ENCODE measurements at places on chromosomes 7 and 10.

DNA sequence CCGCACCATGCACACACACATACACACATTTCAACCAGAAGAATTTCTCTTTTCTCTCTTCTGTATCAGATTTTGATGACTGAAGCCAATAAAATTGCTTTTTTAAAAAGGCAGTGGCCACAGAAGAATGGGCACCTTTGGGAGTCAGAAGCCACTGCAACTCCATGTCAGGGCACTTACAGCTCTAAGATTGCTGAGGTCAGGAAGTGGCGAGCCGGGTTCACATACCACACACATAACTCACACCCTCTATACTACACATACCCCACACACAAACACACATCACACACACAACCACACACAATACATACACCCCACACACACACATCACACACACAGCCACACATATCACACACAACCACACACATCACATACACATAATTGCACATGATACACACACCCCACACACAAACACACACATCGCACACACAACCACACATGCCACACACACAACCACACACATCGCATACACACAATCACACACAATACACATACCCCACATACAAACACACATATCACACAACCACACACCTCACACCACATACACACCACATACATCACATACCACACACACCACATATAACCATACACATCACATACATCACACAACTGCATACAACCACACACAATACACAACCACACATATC is 31.2 kb downstream of the GPRIN2 start:
- no peak for DNase-seq

DNA sequence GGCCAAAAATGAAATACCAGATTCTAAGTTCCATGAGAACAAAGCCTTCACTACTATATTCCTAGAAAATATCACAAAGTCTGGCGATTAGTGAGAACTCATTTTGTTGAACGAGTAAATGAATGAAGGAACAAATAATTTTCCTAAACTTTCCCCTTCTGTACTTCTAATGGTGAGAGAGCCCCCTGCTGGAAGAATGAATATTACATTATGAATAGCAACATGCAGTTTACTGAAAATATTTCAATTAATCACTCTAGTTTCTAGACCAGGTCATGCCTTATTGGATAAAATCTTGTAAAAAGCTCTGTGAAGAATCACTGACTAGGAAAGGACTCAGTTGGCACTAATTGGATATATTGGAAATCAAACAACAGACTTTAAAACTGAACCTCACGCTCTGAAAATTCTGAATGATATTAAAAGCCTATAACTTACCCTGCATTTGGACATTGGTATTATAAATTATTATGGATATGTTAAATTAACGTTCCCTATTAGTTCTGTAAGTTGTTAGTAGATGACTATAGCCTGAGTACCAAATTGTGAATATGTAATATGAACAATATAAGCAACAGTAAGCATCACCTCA is 32.4 kb upstream of the MTPN start:
- DNase-seq: peak; percentile 66

DNA sequence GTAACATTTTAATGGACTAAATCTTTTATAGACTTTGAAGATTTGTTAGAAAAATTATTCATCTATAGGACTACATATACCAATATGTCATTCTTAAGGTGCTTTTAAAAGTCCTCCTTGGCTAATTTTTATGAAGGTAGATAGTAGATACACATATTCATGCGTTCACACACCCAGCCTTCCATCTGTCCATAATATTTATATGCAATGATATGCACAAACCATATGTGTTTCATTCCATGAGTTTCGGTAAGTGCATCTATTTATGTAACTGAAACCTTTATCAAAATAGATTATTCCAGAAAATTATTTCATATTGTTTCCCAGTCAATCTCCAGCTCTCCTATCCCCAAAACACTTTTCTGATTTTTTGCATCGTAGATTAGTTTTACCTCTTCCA is 101.7 kb downstream of the ANLN start:
- DNase-seq: no peak

DNA sequence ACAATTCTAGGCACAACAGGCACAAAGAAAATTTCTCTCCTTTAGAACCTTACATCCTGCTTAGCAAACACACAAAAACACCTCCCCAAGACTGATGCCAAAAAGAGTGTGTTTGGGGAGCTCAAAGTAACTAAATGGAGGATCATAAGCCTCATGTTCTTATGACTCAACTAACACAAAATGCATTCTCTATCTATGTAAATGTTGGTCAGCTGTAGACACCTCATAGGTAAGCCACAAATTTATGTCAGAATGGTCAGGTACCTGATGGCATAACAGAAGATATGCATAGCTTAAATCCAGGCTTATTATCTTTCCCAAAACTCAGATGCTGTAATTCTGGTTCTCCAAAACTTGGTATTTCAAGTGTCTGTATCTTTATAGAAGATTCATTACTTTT is 315.1 kb downstream of the C7orf25 start:
- no peak for DNase-seq

DNA sequence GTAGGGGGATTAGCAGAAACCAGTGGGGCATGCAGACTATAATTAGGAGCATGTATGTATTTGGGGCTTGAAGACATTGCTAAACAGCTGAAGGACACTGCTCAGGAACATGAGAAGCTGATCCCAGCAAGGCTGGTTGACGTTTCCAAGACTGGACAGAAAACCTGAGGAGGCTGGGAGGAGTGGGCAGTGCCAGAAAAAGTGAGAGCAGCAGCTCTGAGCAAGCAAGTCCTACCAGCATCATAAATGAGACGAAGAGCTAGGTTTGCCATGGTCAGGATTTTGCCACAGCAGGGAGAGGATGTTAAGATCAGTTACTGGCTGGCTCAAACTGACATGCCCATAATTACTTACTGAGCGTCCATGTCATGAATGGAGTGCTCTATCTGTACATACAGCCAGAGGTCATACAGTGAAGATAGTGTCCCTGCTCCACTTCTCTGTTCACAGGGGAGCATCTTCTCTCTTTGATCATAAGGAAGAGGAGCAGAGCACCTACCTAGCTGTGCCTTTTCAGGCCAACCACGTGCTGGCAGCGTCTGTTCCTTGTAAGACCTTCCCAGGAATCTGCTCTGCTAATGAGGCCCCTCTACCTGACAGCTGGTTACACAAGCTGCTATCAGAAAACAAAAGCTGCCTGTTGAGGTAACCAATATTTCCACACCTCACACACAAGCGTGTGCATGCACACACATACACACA is 44.7 kb downstream of the PDE1C start:
- no peak for DNase-seq

- no peak for DNase-seq
Measured at GRCh38 chr10:109456566-109457301, 466.6 kb downstream of the XPNPEP1 start.

DNA sequence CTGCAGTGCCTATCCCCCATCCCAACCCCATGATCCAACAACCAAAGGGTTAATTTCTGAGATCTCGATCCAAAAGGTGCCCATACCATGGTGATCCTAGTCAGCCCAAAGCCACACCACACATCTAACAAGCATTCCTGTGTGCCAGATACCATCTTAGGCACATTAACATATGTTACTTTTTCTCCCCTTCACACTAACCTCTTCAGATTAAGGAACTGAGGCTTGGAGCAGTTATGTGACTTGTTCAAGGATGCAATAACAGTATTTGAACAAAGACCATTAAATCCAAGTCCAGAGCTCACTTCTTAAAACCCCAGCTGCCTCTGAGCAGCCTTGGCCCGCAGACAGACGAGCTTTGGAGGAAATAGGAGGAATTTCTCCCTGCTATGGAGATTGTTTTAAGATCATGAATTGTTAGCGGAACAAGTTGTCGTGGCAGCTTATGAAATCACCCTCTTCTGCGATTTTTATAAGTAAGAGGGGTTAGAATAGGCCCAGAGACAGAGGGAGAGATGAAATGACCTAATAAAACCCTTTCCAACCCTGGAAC is 327.2 kb downstream of the KCNMA1 start:
- DNase-seq: peak; percentile 75

- DNase-seq: no peak
Measured at GRCh38 chr10:104922810-104923209, 281.7 kb downstream of the SORCS3 start.

GRCh38 chr10:128047991-128048818 is 78.0 kb downstream of the MKI67 start:
- DNase-seq: no peak

- no peak for DNase-seq
Measured at GRCh38 chr10:35795131-35795824, 153.2 kb upstream of the FZD8 start.

DNA sequence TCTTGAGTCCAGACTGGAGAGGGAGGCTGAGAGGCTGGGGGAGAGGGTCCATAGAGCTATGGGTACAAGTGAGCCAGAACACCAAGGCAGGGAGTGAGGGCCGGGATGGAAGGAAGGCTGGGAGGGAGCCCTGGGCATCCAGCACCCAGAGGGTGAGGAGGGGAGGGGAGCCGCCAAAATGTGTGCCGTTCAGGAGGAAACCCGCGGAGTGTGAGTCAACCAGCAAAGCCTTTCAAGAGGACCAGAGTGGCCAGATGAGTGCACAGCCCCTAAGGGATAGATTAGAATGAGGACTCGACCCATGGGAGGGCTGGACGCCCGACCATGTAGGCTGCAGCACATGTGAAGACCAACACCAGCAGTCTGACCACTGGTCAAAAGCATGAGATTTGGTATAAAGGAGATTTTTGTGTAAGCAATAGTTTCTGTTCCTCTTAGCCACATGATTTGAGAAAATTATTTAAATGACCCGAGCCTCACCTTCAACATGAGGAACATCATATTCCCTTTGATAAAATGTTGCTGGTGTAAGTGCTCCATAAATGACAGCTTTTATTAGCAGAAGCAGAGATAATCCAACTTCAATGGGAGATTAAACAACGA is 179.7 kb upstream of the GRB10 start:
- peak; percentile 29 for DNase-seq

DNA sequence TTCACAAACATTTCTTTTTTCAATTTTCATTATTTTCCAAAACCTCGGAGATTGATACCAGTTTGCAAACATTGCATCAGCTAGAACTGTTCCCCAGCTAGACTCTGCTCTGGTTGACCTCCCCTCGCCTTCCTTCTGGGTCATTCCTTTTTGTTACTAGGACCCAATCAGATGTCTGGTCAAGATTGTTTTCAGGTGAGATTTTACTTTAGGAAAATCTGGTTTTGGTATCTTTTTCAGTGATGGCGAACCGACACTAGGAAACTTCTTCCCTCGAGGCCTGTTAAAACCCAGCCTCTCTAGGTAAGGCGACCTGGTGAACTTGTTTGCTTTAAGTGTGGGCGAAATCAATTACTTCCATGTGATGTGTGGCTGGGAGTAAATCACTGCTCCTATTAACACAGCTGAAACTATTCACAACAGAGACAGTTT is 8.4 kb downstream of the PROSER2 start:
- DNase-seq: no peak

- DNase-seq: no peak
Measured at GRCh38 chr10:80055760-80056159, 22.7 kb upstream of the TMEM254 start.

- DNase-seq: peak; percentile 8
Measured at GRCh38 chr10:27482984-27483956, 20.8 kb upstream of the RAB18 start.

- no peak for DNase-seq
Measured at GRCh38 chr10:62749093-62749683, 55.3 kb upstream of the ADO start.

DNA sequence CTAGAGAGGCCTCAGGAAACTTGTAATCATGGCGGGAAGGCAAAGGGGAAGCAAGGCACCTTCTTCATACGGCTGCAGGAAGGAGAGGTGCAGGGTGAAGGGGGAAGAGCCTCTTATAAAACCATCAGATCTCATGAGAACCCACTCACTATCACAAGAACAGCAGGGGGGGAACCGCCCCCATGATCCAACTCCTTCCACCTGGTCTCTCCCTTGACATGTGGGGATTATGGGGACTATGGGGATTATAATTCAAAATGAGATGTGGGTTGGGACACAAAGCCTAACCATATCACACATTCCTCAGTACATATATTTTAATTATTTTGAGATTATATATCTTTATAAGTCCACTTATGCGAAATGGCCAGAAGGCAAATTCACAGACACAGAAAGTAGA is 8.9 kb downstream of the HK1 start:
- no peak for DNase-seq
